ENCODE measurements at places on chromosomes 7 and 10.

DNA sequence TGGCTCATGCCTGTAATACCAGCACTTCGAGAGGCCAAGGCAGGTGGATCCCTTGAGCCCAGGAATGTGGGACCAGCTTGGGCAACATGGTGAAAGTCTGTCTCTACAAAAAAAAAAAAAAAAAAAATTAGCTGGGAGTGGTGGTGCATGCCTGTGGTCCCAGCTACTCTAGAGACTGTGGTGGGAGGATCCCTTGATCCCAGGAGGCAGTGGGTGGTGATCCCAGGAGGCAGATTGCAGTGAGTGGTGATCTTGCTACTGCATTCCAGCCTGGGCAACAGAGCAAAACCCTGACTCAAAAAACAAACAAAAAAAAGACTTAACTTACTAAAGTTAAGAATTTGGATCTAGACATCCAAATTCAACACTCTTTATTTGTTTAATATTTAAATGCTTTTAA lies 10.2 kb upstream of the ADO start:
- no peak for DNase-seq

GRCh38 chr7:99926321-99926720 lies 3.1 kb downstream of the GJC3 start:
- no peak for DNase-seq

- DNase-seq, result no peak
These were observed 724.8 kb downstream of the INHBA start for GRCh38 chr7:40978047-40978446.

GRCh38 chr7:101099969-101100781 lies 14.9 kb downstream of the TRIM56 start:
- peak; percentile 60 for DNase-seq

DNA sequence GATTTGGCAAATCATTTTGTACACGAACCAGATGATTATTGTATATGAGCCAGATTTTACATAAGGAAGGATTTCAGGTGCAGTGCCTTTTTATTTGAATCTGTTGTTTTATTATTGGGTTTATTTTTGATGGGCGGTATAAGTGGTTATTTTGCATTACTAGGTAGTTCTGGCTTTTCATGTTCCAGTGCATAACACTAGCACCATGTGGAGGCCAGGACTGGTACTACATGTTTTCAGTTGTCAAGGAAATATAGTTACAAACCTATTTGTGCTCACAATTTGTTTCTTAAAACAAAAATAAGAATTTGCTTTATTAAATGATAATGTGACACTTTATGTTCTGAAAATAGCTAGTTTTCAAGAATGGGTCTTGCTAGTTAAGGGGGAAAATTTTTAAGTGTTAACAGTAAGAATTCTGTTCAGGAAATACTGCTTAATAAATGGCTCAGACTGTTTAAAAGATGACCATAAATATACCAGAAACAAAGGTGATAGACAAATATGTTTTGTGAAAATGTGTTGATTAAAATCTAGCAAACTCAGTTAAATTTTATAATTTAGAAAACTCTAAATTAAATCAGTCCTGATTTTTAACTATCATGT lies 7.1 kb upstream of the SEMA3E start:
- DNase-seq, result no peak

- no peak for DNase-seq
These were observed 145.2 kb downstream of the ARID5B start for GRCh38 chr10:62046522-62047227.

- DNase-seq, result no peak
These were observed 30.2 kb downstream of the NEURL1 start for GRCh38 chr10:103523683-103524082.

DNA sequence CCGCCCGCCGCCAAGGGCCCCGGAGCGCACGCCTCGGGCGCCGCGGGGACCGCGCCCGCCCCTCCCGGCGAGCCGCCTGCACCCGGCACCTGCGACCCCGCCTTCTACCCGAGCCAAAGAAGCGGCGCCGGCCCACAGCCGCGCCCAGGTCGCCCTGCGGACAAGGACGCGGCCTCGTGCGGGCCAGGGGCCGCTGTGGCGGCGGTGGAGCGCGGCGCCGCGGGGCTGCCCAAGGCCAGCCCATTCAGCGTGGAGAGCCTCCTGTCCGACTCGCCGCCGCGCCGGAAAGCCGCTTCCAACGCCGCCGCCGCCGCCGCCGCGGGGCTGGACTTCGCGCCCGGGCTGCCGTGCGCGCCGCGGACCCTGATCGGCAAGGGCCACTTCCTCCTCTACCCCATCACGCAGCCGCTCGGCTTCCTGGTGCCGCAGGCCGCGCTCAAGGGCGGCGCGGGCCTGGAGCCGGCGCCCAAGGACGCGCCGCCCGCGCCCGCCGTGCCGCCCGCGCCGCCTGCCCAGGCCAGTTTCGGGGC lies 3.5 kb downstream of the UNCX start:
- no peak for DNase-seq

GRCh38 chr10:52463826-52464225 lies 149.7 kb downstream of the DKK1 start:
- DNase-seq, result no peak

- DNase-seq, result no peak
These were observed 167.3 kb downstream of the CCDC3 start for GRCh38 chr10:12834116-12834665.

GRCh38 chr10:44313761-44314165 lies 71.1 kb downstream of the CXCL12 start:
- DNase-seq, result no peak

DNA sequence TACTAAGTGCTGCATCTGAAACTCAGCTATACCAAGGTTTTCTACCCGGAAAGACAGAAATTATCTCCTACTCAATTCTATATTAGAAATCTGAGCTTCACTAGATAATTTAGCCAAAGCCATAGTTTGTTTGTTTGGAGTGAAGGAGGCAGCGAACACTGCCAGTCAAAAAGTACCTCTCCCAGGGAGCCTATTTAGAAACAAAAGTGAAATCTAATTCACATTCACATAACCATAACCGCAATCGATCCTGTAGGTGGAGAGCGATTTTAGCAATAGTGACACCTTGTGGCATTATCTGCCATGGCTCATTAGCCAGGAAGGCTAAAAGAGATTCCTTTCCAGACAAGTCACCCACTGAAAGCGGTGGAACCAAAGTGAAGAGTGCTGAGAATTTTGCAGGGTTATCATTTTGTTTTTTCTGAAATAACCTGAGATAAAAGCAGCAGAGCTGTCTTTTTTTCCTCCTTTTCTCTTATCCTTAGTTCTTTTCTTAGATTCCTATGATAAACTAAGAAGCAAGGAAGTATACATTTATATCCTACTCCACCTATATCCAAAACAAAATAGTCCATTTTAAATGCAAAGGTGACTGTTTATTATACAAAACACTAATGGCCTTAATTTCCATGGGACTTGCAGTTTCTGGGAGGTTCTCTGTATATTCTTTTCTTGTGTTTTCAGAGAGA lies 83.7 kb upstream of the BET1 start:
- peak; percentile 8 for DNase-seq

- DNase-seq, result no peak
These were observed 5.9 kb downstream of the NACAD start for GRCh38 chr7:45082831-45083331.

DNA sequence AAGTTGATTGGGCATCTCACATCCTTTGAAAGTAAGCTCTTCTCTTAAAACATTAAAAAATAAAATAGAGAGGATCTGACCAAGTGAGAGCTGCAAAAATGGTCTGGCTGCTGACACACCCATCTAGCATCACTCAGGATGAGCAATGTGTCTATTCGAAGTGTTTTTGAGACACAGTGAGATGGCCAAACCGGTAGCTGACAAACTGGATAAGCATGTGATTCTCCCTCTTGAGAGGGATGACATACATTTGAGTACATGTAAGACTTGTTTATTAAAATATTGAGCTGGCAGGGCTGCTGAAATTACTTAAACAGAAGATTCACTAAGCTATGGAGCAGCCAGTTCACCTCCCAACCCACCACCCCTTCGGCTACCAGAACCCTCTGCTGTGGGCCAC lies 333.9 kb downstream of the ADRA2A start:
- no peak for DNase-seq

- no peak for DNase-seq
These were observed 92.7 kb downstream of the ANKRD61 start for GRCh38 chr7:6123843-6124242.

GRCh38 chr10:1240341-1240775 lies 184.2 kb downstream of the WDR37 start:
- no peak for DNase-seq

DNA sequence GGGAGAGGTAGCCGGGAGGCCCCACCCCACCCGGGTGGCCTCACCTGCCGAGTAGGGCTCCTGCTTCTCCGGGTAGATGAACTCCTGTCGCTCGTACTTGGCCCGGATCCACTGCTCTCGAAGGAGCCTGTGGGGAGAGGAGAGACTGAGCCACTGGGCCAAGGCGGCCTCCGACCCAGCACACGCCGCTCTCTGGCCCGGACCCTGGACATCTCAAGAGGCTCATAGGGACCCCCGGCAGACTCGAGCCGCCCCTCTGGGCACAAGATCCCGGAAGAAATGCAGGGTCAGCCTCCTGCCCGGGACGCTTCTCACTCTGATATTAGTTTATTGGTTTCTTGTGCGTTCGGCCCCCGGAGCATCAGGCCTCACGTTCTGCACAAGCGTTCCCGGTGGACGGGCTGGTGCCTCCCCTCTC lies 34.5 kb downstream of the ADAP1 start:
- DNase-seq, result no peak

DNA sequence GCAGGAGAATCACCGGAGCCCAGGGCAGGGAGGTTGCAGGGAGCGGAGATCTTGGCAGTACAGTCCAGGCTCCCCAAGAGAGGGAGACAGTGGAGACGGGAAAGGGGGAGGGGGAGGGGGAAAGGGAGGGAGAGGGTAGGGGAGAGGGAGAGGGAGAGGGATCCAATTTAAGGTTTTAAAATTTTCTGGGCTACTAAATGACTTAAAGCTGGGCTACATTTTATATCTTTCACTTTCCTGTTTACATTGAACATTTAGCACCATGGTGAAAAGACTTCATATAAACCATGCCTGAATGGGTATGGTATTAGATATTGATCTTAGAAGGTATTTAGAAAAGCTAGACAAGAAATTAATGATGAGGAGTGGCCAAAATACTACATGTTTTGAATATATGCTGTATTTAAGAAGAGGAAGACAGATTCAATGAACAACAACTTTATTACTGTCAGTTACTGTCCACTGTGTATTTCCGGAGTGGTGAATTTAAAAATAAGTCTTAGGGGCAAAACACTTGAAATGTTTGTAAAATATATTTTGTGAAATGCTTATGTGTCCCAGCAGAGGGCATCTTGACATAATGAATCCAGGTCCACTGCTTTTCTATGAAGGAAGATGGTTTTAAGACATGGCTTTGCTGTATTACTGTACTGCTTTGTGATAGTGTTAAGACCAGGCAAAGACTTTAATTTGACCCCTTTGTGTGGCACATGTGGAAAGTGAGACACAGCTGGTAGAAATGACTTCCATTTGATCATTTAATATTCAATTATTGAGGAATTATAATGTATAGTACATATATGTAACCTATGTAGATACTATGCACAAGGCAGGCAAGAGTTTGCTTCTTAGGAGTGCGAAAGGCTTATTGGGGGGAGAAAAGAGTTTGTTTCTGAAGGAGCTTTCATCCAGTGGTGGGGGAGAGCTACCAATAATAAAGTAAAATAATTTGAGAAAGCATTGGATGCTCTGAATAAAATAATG lies 52.8 kb downstream of the NRF1 start:
- DNase-seq, result no peak

DNA sequence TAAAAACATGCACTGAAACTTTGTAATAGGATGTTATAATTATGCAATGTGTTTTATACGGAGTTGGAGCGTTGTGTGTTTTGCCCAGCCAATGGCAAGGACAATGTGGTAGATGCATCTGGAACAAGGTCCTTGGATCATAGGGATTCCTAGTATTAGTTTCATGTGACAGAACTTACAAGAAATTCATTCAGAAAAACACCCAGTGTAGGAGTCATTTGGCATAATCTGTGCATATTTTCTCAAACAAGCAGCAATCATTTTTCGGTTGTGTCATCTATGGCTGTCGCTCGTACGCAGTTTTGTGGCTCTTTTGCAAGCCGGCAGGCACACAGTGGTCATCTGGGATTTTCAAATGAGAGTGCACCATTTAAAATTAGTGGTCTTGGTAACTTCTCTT lies 19.8 kb downstream of the CREB5 start:
- DNase-seq, result no peak

DNA sequence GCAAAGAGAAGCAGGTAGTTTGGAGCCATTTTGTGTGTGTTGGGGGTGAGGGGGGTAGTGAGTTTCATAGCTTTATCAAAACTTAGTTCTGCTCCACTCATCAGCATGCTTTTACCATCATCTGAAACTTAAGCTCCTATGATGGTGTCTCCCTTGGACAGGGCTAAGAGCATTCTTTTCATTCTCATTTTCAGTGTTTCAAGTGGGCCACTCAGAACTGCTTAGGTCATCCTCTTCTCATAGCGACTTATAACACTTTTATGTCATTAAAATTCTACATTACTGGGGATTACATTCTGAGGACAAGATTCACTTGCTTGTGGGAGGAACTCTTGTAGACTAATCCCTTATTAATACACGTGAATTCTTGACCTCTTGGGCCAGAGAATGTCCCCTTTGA lies 649.4 kb downstream of the SUGCT start:
- no peak for DNase-seq

DNA sequence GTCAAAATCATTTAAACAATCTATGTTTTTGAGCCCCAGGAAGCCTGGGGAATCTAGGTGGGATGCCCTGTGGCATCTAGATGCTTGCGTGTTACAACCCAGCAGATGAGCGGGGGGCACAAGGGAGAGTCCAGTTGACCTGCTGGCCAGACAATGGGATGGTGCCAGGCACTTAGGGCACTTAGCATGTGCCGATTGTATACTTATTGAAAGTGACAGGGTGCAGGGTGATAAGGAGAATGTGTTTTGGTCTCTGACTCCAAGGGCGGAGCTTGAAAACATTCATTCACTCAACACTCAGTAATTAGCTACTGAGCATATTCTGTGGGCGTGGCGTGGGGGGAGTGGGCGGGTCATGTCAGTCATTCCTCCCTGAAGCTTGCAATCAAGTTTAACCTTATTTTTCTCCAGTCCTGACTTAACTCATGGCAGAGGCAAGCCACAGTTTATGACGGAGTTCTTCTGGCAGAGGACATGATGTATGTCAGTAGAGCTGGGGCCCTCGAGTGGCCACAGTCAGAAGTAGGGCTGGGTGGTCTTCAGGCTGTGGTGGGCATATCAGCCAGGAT lies 115.1 kb downstream of the PRKCQ start:
- no peak for DNase-seq

- no peak for DNase-seq
These were observed 171.5 kb downstream of the CPEB3 start for GRCh38 chr10:92119340-92119739.

- DNase-seq, result no peak
These were observed 38.2 kb upstream of the CUX1 start for GRCh38 chr7:101779267-101779666.

GRCh38 chr7:130513447-130513846 lies 21.6 kb downstream of the MEST start:
- no peak for DNase-seq

- DNase-seq, result no peak
These were observed 113.0 kb upstream of the DIP2C start for GRCh38 chr10:802506-802905.

GRCh38 chr7:150428671-150429451 lies 21.6 kb upstream of the GIMAP8 start:
- DNase-seq, result peak; percentile 48
